ENCODE measurements at places on chromosomes 4 and X.

DNA sequence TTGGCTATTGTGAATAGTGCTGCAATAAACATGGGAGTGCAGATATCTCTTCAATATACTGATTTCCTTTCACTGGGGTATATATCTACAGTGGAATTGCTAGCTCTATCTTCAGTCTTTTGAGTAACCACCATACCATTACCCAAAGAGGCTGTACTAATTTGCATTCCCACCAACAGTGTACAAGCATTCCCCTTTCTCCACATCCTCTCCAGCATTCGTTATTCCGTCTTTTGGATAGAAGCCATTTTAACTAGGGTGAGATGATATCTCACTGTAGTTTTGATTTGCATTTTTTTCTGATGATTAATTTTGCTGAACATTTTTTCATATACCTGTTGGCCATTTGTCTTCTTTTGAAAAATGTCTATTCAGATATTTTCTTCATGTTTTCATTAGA lies 110.3 kb downstream of the PRDM5 start:
- DNase-seq: no peak

DNA sequence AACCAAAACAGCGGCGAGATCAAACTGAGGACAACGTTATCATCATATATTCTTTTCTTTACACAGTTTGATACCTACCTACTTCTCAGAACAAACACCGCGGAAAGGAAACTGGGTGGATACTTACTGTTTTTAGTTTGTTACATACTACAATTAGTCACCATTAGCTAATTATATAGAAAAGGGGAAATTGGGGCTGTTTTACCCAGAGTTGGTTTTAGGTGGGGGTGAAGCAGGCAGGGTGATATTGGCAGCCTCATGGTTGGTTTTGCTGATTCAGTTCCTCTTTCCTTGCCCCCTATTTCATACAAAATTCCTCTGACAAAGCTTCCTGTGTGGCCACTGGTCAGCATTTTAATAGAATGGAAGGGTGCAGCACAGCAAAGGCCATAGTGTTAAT lies 77.8 kb downstream of the SORBS2 start:
- no peak for DNase-seq

- no peak for DNase-seq
These were observed 39.9 kb upstream of the SPINK2 start for GRCh38 chr4:56861360-56861759.

DNA sequence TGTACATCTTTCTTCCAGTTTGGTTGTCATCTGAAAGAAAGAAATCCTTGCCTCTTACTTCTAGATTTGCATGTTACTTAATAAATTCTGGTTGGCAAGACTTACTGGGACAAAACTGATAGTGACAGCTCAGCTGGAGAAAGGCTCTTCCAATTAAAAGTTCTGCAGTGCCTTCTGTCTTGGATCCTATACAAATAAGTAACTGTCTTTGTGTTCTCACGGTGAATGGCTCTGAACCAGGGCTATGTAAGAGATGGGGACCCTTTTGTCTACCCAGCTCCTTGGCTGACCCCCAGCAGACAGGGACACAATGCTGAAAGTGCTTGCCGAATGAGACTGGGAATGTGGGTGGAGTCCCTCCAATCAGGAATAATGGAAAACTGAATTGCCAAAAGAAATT lies 89.5 kb downstream of the AASDH start:
- no peak for DNase-seq

DNA sequence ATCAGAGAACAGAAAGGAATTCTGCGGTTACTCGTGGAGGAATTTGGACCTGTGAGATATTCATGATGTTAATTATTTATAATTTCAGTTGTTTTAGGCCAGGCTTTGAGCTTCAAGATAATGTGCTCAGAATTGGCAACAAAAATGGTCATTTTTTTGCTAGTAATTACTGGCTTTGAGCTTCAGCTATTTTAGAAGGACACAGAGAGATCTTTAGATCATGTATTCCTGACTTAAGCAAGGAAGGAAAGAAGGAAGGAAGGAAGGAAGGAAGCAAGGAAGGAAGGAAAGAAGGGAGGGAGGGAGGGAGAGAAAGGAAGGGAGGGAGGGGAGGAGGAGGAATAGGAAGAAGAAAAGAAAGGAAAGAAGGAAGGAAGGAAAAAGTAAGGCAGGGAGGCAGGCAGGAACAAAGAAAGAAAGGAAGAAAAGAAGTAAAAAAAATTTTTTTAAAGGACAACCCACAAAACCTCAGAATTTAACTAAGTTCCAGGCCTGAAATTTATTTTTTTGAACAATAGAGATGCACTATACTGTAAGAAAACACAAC lies 277.9 kb upstream of the KLF3 start:
- DNase-seq: no peak

- no peak for DNase-seq
These were observed 11.4 kb downstream of the FGD1 start for GRCh38 chrX:54484666-54485065.

- no peak for DNase-seq
These were observed 6.9 kb upstream of the HAUS3 start for GRCh38 chr4:2248821-2249261.

GRCh38 chr4:103370336-103370735 lies 172.2 kb upstream of the CENPE start:
- DNase-seq: no peak

DNA sequence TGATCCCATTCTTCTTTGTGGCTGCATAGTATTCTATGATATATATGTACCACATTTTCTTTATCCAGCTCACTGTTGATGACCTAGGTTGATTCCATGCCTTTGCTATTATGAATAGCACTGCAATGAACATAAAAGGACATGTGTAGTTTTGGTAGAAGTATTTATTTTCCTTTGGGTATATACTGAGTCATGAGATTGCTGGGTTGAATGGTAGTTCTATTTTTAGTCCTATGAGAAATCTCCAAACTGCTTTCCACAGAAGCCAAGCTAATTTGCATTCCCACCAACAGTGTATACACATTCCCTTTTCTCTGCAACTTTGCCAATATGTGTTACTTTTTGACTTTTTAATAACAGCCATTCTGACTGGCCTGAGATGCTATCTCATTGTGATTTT lies 278.3 kb downstream of the PCDH18 start:
- DNase-seq: no peak

- DNase-seq: no peak
These were observed 287.6 kb downstream of the PAPSS1 start for GRCh38 chr4:107432451-107432850.

DNA sequence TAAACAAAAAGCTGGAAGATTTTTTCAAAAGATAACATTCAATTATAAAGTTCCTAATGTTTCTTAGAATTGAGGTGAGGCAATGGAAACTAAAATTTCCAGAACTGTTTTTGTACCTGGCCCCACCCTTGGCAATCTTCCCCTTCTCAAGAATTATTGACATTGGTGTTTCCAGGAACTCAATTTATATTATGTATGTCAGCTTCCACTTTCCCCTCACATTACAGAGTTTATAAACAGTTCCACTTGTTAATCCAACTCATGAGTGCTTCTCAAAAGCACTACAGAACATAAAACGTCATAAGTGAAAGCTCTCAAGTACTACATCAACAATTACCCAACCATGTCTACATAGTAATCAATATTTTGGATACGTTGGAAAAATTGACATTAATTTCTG lies 107.4 kb downstream of the FAM13A start:
- no peak for DNase-seq

GRCh38 chr4:5662555-5662954 lies 45.8 kb downstream of the EVC2 start:
- no peak for DNase-seq

DNA sequence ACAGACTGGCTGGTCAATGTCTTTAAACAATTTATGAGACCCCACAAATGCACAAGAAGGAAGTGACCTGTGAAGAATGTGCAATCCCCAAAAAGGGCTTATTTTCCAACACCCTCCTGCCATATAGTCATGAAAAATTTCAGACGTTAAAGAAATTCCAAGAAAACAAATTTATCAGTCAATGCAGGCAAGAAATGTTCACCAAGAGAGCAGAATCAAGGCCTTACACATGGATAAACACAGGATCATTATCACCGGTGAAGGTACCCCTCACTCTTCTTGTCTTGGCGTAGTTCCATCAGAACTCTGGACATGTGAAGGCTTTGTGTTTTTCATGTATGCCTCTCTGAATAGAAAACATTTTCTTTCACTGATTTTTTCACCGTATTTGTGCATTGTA lies 186.7 kb upstream of the GALNTL6 start:
- DNase-seq: no peak

DNA sequence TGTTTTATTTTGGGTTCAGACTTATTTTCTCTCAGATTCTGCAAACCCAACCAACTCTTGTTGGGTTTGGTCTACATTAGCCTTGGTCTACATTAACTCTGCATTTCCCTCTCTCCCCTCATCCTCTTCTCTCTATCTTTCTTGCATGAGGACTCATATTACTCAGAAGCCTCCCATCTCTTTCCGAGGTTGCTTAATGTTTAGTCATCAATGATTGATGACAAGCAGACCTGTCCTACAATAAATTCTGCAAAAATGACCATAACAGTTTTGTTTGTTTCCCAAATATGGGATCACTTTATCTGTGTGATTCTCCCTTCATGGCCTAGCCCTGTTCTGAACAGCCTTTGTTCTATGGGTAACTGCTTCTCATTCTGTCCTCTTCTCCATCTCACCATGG lies 75.2 kb downstream of the GABRB1 start:
- no peak for DNase-seq

DNA sequence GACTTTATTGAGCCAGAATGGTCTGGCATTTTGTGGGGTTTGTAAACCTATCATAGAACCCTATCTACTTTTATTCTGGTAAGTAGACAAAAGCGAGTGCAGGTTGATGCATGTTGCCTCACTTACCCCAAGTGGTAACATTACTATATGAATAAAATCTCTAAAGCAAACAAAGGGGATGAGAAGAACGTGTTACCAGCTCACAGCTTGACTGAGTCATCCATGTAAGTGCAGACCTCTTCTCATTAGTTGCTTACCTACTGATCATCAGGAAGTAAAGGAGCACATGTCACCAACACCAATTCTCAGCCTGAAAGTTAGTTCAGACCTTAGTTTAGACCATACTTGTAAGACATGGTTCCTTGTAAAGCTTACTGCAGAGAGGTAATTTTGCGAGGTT lies 1328.3 kb downstream of the C4orf33 start:
- DNase-seq: peak; percentile 6

DNA sequence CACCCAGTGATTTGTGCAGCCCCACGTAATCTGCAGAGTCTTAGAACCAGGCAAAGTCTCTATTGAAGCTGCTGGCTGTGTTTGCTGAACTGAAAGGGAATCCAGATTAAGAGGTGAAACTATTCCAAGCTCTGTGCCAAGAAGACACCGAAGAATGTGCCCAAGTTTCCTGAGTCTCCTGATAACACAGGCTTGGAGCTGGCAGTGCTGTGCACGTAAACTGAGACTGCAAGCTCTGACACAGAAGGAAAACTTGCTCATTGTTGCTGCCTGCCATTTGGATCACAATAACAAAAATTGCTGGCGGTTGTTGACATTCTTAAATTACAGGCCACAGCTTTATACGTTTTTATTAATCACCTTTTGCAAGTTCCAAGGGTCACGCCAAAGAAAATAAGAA lies 60.2 kb upstream of the VCX3B start:
- no peak for DNase-seq

- no peak for DNase-seq
These were observed 934 bp downstream of the ZNF41 start for GRCh38 chrX:47482065-47482511.

- DNase-seq: no peak
These were observed 216.6 kb downstream of the DCTD start for GRCh38 chr4:182700362-182701160.

DNA sequence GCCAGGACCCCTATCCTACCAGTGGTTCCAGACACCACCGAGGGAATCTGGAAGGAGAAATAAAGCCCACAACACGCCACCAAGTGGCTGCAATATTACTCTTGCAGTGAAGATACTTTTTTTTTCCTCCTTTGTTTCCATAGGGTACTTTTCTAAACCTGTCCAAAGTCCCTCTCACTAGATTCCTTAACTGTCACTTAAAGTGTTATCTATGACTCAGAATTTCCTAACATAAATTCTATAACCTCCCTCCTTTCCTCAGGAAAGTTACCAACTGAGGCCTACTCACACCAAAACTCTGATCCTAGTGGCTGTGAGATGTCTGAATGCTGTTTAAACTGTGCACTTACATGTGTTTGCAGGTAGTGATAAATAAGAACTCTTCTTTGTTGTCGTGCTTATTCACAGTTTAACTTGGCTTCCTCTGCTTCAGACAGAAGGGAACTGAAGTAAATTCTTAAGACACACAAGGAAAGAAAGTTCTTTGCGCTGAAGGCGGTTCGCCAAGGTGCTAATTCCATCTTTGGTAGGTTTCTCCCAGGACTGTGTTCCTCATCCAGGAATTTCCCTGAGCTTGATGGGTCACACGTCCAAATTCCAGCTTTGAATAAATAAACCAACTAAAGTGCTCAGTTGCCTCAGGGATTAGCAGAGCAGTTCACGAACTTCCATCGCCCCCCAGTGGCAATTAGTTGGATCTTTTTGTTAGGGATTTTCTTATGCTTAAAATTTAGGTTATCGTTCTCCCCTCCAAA lies 10.7 kb upstream of the HCCS start:
- DNase-seq: peak; percentile 27

DNA sequence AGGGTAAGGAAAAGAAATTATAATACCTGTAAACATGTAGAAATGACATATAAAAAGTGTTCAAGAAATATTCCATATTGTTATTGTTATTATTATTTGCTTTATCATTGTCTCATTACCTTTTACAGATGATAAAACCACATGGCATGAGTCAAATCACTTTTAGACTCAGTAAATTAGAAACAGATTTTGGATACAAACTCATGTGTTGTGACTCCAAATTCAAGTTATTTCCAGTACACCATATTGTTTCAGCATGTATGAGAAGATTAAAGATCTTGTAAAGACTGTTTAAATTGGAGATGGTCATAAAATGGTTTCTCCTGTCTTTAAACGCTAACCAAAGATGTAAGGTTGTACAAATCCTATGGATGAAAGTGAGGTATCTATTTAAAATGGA lies 18.1 kb downstream of the PPP1R2C start:
- DNase-seq: no peak

- no peak for DNase-seq
These were observed 460.7 kb upstream of the CTSO start for GRCh38 chr4:156414406-156414805.

DNA sequence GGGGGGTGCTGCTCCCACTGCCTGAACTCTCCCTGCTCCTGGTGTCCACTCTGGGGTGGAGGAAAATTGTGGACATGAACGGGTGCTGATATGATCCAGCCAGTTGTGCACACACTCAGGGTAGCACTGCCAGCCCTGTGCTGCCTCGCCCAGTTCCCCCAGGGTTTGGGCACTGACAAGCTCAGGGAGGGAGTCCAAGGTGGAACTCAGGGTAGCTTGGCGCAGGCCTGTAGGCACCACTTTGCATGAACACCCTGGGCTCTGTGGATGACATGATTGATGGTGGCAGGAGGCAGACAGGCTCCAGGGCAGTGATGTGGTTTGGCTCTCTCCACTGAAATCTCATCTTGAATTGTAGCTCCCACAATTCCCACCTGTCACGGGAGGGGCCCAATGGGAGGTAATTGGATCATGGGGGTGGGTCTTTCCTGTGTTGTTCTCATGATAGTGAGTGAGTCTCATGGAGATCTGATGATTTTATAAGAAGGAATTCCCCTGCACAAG lies 572.0 kb upstream of the PABPC4L start:
- DNase-seq: no peak

Data from RWPE1 (cell line).